ENCODE measurements at places on chromosomes 5 and 9.

DNA sequence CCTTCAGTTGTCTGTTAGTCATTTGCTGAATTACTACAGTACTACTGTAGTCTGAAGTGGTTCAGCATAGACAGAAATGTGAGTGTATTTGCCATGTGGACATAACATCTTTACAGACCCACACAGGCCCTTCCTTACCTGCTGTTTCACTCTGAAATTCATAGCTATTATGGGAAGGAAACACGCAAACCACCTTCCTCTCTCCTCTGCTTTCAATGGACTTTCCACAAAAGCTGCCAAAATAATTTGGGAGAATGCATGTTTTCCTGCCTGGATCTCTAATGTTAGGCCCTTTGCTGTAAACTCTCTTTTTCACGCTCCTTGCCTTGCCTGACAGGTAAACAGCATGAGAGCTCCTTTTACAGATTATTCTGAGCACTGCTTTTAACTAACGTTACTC is 294.0 kb downstream of the GLIS3 start:
- DNase-seq = no peak

DNA sequence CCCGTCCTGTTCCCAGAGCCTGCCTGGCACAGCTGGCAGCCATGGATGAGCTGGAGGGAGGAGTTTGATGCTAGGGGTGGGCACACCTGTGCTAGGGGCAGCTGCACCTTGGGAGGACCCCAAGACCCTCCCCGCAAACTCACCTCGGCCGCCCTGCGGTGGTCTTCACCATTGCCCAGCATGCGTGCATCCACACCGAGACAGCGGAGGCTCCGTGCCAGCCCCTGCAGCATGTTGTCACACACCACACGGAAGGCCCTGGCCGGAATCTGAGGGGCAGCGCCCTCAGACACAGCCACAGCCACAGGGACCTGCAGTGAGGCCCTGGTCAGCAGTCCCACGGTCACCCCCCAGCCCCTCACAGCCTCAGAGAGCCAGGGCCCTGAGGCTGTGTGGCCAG is 45.9 kb upstream of the NRARP start:
- DNase-seq = no peak

DNA sequence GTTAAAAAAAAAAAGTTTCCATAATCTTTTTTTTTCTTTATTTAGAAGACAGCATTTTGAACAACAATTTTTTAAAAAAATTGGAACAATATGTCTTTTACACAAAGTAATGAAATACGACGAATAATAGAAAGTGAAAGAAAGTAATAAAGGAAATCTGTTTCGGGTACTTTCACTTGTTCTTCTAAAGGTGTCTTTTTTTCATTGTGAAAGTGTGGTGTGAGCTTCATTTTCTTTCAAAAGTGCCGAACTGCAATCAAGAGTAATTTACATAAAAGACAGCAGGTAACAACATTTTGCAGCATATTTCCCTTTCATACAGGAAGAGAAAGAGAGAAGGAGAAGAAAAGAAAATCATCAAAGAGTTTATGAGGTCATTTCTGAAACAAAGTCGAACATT is 159.7 kb upstream of the CDH12 start:
- no peak for DNase-seq

- DNase-seq = no peak
Observed at GRCh38 chr5:26295541-26295940, 742.8 kb downstream of the CDH9 start.

- DNase-seq = no peak
Observed at GRCh38 chr9:18910435-18910834, 122.6 kb downstream of the SAXO1 start.

- no peak for DNase-seq
Observed at GRCh38 chr5:132371603-132371994, 2.1 kb downstream of the SLC22A5 start.

DNA sequence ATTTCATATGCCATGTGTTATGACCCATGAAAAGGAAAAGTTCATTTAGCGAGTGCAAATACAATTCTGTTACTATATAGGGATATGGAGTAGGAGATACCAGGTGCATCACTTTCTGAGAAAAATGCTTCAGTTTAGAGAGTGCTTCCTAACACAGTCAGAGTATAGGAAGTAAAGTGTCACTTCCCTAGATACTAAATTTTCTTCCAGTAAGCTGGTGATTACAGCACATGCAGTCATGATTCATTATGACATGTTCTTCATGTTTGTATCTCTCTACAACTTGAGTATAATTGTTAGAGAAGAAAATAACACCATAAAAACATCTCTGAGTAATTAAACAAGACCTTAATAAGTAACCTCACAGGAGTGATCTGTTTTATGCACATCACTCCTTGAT is 837.0 kb downstream of the DNAH5 start:
- no peak for DNase-seq

GRCh38 chr5:10577371-10578292 is 13.8 kb downstream of the ANKRD33B start:
- no peak for DNase-seq

DNA sequence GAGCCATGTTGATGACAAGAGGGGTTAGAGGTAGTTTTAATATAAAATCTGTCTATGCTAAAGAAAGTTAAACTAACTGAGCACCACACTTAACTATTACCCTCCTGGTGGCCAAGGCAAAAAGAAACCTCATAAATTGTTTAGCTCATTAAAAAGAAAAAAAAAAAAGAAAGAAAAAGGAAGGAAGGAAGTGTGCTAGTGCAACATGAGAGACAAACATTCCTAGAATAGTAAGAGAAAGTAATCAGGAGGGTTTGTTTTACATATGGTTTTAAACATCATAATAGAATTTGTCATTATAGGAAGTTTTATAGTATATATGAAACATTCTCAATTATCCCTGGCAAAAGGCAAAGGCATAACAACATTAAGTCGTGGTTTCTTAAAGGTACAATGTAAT is 152.3 kb downstream of the SNX18 start:
- no peak for DNase-seq

- no peak for DNase-seq
Observed at GRCh38 chr5:142821034-142821732, 51.0 kb downstream of the ARHGAP26 start.

Data from activated gamma-delta T cell (primary cell).